Right lung (tissue), 10 donors: ENCODE measurements at places on chromosomes 2 and 18.

- no peak for DNase-seq
These were observed 10.9 kb upstream of the DLX2 start for GRCh38 chr2:172113617-172114016.

DNA sequence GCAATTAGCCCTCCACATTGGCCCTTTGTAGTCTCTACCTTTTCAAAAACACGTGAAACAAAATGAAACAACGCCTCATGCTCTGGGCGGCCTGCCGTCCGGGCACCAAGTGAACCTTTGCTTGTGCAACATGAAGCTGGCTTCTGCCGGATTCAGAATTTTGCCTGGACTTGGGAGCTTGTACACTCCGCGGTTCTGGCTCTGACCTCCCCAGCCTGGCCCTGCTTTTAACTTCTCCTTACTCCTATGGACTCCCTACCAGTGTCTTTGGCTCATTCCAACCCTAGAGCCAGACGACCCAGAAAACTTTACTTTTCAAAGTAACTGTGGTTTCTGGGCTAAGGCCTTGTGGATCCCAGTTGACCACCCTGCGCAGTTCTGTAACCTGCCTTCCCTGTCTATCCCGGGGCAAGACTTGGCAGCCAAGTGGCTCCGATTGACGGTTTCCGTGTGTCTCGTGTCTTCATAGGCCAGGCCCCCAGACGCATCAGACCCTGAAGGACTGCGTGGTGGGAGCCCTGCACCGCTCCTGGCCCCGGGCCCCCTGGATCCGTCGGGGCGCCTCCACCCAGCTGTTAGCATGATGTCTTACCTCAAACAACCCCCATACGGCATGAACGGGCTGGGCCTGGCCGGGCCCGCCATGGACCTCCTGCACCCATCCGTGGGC is 1.9 kb downstream of the OTX1 start:
- no peak for DNase-seq

GRCh38 chr2:209424199-209424701 is 403 bp downstream of the MAP2 start:
- no peak for DNase-seq

- no peak for DNase-seq
These were observed 172.7 kb upstream of the SERPINE2 start for GRCh38 chr2:224211791-224212190.

GRCh38 chr2:190889175-190889943 is 8.7 kb downstream of the GLS start:
- DNase-seq: no peak

- no peak for DNase-seq
These were observed 65.0 kb downstream of the BABAM2 start for GRCh38 chr2:27955384-27956161.

GRCh38 chr18:62828091-62828640 is 112.8 kb downstream of the PHLPP1 start:
- no peak for DNase-seq

DNA sequence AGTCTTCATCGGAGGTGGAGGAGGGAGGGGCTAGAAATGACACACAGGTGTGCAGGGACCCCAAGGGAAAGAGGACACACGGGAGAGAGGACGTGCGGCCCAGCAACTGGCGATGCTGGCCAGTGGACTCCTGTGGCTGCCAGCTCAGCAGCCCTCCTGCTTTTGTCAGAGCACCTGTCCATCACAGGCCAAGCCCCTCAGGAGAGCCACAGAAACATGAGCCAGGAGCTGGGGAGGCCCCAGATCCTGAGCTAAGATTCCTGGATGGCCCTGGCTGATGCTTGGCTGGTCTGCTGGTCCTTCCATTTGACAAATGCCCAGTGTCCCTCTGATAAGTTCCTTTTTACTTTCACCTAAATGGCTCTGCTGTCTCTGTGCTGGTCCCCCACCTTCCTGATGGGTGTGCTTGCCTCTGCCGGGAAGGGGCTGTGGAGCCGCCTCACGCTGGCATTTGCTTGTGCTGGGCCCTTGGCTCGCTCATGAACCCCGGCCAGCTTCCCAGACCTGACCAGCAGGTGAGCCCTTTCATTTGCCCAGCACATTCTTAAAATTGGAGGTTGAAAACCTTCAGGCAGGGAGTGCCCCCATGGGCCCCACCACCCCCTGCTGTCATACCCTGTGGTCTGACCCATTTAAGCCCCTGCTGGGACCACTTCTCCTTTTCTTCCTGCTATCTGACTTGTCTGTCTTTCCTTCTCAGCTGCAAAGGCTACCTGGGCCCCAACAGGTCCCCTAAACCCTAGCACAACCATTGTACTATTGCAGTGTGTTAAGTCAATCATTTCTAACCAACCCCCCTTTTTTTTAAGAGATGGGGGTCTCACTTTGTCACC is 37.3 kb downstream of the CYP27C1 start:
- no peak for DNase-seq

GRCh38 chr18:9683418-9684396 is 24.4 kb upstream of the RAB31 start:
- DNase-seq: peak; percentile 21

- DNase-seq: no peak
These were observed 196.1 kb upstream of the CTAGE1 start for GRCh38 chr18:22613788-22614187.
